ENCODE measurements at places on chromosomes 4 and X.

GRCh38 chrX:130339408-130340222 lies at the start of gene SLC25A14:
TSS of gene SLC25A14 (plus strand) at chrX:130339919. CDS start at chrX:130340279, 360 bp downstream.
- DNase-seq: peak; percentile 63

- DNase-seq: peak; percentile 14
These were observed 53.9 kb upstream of the C4orf50 start for GRCh38 chr4:6071959-6072720.

DNA sequence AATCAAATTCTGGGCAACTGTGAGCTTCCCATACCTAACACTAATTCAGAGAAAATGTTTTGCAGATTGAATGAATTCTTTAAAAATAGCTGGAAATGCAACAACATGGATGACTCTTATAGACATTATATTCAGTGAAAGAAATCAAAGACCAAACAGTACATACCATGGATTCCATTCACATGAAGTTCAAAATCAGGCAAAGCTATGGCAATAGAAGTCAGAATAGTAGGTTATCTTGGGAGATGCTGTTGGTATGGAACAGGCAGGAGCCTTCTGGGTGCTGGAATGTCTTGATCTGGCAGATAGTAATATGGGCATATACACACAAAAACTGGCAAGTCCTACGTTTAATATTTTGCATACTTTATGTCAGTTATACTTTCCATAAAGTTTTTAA lies 25.5 kb upstream of the CBLL2 start:
- no peak for DNase-seq

GRCh38 chr4:82216219-82216618 lies 157.6 kb downstream of the HNRNPD start:
- no peak for DNase-seq

DNA sequence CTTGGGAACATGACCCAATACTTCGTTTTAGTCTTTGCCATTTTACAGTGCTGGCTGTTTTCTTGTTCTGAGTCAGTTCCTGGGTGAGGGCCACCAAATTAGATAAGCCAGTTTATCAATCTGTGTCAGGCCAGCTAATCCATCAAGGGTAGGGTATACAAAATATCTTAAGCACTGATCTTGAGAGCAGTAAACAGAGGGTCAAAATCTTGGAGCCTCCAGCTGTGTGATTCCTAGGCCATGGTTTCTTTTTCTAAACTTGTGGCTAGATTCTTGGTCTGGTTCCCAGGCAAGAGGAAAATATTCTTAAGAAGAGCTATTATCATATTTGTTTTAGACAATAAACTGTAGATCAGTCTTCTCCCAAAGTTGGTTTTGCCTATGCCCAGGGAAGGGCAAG lies 1396.6 kb upstream of the PABPC4L start:
- DNase-seq: no peak

- DNase-seq: no peak
These were observed 53.8 kb upstream of the ATXN3L start for GRCh38 chrX:13373431-13374187.

GRCh38 chrX:30170900-30171299 lies 44.5 kb upstream of the MAGEB2 start:
- no peak for DNase-seq

DNA sequence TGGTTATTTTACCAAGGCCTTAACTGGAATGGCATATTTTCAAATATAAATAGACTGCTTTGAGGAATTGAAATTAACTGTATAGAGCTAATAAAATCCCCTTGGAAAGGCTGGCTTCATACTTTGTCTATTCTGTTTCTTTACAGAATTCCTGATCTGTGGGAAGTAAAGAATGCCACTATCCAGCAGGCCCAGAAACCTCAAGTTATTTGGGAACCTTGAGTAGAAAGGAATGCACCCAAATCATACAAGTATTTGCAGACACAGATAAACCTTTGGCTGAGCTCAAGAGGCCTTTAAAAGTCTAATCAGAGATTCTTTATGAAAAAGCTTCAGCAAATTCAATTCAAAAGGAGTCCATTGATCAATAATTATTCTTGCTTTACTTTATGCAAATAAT lies 975.7 kb upstream of the PABPC4L start:
- no peak for DNase-seq

DNA sequence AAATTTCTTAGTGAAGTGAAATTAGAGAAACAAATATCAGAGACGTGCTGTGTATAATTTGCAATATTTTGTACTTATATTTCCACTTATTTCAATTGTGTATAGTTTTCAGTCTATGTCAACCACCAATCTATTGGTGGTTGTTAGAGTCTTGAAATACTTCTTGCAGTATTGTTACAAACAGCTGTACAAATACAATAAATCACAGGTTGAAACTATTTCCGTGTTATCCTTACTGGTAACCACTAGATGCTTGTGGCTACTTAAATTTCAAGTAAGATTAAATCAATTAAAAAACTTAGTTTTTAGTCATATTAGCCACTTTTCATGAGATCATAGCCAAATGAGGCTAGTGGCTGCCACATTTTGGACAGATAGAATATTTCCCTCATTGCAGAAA lies 520.5 kb downstream of the GBA3 start:
- no peak for DNase-seq

DNA sequence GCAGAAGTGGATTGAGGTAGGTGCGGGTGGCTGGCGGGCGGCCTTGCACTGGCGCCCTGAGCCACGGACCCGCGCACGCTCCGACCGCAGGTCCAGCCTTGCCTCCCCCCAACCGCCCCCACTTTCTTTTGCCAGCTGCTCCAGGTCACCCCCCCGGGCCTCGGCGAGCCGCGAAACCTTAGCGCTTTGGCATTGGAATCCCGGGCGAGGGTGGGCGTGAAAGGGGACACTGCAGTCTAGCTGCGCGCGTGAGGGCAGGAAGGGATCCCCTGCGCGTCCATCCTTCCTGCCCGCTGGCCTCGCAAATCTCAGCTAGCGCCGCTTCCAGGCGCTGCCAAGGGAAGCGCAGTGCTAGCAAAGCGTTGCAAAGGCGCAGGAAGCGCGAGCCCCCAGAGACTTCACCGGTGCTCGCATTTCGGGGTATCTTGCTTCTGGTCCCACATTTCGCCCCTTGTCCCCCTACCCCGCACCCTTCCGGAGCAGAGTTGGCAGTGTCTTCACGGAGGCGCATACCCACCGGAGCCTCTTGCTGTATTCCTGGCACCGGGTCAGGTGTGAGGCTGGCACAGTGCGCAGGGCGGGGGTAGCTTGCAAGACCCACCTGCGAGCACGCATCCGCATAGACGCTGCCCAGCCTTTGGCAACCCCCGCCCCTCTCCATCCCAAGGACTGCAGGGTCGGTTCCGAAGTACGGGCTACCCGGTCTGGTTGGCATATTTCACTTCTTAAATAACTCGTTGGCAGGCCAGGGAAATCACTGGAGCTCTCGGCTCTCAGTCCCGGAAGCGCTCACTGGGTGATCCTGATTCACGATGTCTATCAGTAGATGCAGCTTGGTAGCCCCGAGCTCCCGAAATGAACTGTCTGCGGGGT lies 104.4 kb downstream of the UCHL1 start:
- DNase-seq: peak; percentile 51

GRCh38 chr4:98794565-98795205 lies 134.2 kb downstream of the EIF4E start:
- DNase-seq: no peak

GRCh38 chr4:131635191-131635590 lies 1513.9 kb upstream of the PCDH10 start:
- DNase-seq: no peak

DNA sequence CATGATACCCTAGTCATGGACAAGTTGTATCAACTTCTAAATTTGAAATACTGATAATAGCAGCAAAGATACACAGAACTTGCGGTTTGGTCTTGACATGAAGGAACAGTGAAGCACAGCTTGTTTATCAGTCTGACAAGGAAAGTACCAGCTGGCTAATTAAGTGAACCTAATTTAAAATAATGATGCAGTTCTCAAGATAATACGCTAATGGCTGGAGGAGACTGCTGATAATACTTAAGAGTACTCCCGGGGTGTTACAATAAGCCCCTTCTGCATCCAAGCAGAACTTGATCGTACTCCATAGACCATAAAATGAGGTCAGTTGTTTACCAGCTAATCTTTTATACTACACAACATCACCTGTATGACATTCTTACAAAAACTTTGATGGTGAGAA lies 697.5 kb downstream of the FSTL5 start:
- DNase-seq: no peak

DNA sequence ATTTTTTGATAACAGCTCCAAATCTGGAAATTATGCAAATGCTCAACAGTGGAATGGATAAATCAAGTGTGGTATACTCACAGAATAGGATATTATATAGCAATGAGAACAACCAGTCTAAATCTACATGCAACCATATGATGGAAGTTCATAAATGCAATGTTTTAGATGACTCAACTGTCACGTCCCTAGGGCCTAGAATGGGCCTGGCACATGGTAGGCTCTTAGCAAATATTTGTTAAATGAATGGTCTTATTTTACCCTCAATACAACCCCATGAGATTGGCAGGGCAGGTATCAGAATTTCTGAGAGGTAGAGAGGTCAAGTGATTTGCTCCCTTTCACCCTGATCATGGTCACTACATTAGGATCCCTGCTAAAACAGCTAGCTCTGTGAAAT lies 14.6 kb upstream of the NKX3-2 start:
- DNase-seq: no peak

- no peak for DNase-seq
These were observed 164.1 kb upstream of the PPARGC1A start for GRCh38 chr4:24053934-24054333.

GRCh38 chr4:36402008-36402758 lies 120.8 kb downstream of the DTHD1 start:
- no peak for DNase-seq

DNA sequence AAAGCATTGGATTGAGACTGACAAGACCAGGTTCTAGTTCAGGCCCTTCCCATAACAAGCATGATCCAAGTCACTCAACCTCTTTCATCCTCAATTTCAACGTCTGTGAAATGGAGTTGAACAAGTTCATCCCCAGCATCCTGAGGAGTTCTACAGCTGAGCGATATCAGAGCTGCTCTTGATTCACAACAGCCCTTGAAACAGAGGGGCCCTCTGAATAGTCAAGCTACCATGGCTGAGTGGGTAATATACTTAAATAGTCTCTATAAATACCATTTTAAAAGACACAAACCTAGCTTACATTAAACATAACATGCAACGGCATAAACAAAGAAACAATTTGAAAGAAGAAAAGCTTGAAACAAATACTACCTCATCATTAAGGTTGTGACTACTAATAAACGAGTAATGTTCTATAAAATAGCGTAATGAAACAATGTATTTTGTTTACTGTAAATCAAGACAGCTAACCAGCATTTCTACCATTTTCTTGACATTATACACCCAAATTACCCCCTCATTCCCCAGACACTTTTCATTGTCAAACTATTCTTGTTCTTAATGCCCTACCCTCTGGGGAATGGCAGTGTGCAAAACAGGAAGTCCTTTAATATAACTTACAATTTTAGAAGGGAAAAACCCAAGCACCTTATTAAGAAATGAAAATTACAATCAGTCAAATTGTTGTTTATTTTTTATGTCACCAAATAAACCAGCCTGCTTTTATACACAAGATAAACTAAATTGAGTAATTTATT lies 202.3 kb downstream of the PARM1 start:
- no peak for DNase-seq

DNA sequence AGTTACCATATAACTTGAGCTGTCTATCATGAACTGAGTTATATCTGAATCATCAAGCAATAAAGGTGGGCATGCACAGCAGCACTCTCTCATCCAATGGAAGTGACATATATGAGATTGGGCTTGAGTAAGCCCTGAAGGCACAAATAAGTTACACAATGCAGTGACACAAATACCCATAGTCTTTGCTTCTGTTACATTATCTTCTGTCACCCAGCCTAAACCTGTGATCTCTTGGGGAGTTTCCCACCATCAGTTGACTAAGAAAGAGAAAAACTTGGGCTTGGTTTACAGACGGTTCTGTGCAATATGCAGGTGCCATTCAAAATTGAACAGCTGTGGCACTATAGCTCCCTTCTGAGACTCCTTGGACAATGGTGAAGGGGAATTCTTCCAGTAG lies 138.8 kb upstream of the IL15 start:
- DNase-seq: no peak

DNA sequence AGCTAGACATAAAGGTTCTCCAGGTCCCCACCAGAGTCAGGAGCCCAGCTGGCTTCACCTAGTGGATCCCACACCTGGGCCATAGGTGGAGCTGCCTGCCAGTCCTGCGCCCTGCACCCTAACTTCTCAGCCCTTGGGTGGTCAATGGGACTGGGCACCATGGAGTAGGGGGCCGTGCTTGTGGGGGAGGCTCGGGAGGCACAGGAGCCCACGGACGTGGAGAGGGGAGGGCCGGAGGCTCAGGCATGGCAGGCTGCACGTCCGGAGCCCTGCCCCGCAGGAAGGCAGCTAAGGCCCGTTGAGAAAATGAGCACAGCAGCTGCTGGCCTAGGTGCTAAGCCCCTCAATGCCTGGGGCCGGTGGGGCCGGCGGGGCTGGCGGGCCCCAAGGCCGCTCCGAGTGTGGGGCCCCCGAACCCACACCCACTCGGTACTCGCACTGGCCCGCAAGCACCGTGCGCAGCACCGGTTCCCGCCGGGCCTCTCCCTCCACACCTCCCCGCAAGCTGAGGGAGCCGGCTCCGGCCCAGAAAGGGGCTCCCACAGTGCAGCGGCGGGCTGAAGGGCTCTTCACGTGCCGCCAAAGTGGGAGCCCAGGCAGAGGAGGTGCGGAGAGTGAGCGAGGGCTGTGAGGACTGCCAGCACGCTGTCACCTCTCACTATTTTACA lies 291.1 kb downstream of the KLHL4 start:
- no peak for DNase-seq

DNA sequence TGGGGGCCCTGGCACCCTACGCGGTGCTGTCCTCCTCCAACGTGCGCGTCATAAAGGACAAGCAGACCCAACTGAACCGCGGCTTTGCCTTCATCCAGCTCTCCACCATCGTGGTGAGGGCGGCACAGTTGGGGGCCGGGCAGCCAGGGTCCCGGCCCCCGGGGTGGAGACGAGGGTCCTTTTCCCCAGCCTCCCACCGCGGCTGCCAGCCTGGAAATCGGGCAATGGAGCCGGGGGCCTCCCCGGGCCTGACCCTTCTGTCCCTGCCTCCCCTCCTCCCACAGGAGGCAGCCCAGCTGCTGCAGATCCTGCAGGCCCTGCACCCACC lies 13.7 kb upstream of the UBA1 start:
- DNase-seq: no peak

DNA sequence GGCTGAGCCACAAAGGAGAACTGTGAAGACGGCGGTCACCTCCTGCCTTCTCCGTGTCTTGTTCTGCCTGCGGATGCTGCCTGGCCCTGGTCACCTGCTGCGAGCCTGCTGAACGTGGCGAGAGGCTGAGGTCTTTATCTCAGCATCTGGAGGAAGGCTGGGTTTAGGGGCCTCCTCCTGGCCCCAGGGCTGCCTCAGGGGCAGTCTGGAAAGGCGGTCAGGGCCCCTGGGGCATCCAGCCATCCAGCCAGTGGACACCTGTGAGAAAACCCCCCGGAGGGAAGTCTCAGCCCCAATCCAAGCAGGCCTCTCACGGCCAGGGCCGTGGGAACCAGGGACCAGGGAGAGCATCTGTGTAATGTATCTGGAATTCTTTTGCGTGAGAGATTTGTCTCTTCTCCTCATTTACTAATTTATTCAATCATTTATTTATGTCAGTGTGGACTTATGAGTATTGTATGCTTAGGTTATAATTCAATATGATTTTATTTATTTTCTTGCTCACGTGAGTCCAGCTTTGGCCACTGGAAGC lies 11.3 kb downstream of the PDE6B start:
- no peak for DNase-seq
